ENCODE measurements at places on chromosomes 4 and X.

GRCh38 chr4:53461244-53461643, 83.8 kb downstream of the FIP1L1 start:
- no peak for DNase-seq

- DNase-seq: no peak
Observed at GRCh38 chrX:41667631-41668030, 21.1 kb upstream of the GPR34 start.

- no peak for DNase-seq
Observed at GRCh38 chr4:22233230-22233629, 282.6 kb downstream of the ADGRA3 start.

DNA sequence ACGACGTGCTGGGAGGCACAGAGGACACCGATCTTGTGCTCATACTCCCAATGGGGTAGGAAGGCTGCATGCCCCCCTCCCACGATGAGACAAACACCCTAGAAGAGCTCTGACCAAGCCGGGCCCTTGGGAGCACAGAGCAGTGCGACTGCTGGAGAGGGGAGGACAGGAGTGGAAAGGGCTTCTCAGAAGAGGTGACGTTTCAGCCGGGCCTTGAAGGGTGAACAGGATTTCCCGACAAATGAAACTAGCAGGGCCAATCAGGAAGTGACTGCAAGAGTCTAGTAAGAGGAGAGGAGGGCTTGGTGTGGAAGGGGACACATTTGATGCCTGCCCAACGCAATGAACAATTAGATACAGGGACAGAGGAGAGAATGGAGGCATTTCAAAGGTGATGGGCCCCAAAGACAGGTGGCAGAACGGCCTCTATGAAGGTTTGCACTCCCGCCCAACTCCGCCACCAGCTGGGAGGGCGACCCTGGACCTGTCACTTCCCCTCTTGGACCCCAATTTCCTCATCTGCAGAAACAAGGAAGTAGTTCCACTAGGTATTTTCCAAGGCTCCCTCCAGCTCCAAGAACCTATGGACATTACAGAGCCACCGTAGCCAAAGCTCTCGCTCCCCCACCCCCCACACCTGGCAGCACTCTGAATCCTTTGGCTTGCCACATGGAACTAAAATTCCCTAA, 3.9 kb downstream of the HCFC1 start:
- no peak for DNase-seq

GRCh38 chr4:66275411-66276038, 605.2 kb upstream of the EPHA5 start:
- DNase-seq: no peak

GRCh38 chr4:182521011-182521410, 277.8 kb downstream of the TENM3 start:
- DNase-seq: no peak

DNA sequence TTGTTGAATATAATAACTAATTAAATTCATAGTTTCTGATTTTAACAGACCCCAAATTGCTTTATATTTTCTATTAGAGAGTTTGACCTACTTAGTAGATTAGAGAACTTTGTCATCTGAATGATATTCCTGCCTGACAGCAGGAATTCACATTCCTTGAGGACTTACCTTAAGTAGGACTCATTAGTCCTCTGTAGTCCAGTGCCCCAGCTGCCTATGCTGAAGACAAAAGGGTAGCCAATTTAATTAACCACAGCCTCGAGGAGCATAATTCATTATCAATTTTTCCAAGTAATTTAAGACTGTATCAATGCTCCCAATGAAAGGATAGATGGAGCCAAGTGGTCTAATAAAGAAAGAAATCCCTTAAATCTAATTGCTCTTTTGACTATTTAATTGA, 1405.0 kb upstream of the IGFBP7 start:
- no peak for DNase-seq

DNA sequence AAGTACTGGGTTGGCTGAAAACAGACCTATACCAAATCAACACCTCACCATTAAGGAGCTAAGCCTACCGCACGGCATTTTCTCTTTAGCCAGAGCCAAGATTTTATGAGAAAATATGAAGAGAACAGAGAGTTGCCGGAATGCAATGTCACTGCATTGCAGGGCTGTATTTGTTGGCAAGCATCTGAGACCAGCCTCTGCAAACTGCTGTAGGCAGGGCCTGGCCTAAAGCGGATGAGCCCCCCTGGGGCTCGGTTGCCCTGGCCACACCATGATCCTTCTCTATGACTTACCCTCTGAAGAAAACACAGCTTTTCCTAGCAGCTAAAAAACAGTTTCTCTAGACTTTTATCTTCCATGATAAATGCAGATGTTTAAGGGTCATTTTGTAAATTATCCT, 120.5 kb upstream of the SORBS2 start:
- DNase-seq: no peak

DNA sequence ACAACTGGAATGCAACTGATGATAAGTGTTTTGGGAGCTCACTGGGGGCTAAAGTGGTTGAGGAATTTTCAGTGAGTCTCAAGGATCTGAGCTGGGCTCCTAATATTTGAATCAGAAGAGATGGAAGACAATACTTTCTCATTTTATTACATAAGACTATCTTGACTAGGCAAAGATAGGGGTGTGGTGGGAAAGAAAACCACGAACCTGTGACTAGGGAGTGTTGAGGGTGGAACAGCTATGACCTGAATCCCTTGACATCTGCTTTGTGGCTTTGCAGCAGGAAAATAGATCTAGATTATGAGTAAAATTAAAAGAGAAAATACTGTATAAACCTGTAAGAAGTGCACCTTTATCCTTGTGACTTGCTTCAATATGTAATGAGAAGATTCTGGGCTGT, 295.1 kb upstream of the TEX13A start:
- DNase-seq: no peak

DNA sequence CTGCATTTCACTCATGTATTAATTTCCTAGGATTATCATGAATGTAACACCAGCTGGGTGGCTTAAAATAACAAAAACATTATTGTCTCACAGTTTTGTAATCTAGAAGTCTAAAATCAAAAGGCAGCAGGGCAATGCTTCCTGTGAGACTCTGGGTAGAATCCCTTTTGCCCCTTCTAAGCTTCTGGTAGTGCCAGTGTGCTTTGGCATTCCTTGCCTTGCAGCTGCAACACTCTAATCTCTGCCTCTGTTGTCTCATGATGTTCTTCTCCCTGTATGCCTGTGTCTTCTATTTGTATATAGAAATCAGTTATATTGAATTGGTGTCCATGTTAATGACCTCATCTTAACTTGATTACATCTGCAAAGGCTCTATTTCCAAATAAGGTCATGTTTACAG, 1117.3 kb downstream of the PCDH18 start:
- DNase-seq: no peak

DNA sequence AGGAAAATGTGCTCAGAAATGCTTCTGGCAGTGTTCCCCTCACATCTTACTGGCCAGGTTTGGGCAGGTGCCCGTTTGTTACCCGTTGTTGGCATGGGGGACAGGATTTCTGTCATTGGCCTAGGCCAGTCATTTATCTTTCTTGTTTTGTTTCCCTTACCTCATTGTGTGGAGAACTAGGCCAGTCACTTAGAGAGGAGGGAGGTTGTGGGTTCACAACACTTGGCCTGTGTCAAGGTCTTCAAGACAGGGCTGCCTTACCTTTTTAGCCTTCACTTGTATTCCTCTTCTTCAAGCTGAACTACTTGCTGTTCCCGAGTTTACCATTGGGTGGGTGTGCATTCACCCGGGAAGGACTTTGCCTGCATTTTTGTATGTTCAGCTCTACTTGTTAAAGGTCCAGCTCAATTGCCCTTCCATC, 17.7 kb downstream of the SNX25 start:
- DNase-seq: no peak

DNA sequence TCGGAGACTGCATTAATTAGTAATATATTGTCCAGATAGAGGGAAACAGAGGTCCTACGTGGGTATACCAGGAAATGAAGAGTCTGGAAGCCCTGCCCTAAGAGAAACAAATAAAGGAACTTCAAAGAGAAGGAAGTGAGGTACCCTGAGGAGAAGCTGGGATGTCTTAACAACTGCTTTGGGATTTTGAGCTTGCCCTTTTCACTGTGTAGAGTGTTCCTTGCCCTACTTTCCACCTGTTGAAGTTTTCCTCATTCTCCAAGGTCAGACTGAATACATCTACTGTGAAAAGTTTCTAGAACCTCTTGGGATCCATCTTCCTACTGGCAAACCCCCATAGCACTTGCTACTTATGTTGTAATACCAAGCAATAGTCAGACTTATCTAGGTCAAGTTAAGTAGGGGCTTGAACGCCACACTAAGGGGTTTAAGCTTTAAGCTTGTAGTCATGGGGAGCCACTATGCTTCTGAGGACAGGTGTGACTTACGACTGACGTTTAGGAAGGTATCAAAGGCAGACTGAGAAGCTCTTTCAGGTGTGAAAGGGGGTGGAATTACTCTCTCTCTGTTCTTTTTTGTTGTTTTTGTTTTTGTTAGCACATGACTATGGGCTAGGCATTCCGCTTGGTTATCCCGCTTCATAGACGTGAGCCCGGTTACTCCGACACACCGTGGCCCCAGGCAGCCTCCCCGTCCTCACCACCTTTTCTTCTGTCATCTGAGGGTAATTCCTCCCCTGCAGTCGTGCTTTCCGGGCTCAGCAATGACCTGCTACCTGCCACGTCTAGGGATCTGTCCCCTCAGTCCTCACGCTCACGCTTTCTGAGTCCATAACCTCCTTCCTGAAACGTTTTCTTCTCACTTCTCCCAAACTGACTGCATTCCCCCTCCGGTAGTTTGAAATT, 959 bp upstream of the REST start:
- DNase-seq: no peak

- DNase-seq: no peak
Observed at GRCh38 chrX:72020788-72021187, 110.1 kb downstream of the NHSL2 start.

GRCh38 chr4:53055274-53055673, 193.2 kb downstream of the RASL11B start:
- no peak for DNase-seq

GRCh38 chr4:138458751-138459150, 216.6 kb upstream of the SLC7A11 start:
- DNase-seq: no peak

GRCh38 chr4:177265729-177266128, 43.9 kb upstream of the NEIL3 start:
- no peak for DNase-seq

DNA sequence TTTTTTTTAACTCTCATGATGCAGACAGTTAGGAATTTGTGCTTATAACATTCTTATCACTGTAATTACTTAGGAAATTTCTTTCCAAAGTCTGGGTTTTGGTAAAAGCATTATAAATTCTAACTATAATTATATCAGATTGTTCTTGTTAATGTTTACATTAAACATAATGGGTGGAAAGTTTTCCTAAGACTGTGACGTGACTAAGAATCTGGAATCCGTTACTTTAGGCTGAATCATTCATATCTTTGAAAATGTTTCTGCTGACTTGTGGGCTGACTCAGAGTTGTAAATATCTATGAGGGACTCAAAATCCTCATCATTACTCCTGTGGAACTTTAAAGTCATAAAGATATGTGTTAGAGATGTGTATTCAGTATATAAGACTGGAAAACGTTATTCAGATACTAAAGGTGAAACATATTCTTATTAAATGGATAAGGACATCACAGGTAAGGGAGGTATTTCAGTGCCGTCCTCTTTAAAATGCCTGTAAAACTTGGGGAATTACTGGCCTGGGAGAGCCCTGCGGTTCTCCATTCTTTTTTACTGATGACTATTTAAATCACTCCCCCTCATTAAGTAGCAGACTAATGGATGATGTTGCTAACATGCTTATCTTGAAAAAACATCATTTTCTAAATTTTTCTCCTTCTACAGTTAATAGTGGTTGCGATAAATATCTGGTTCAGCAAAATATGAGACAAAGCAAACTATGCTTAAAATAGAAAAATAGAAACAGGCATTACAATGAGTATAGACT, 159.0 kb downstream of the DCLK2 start:
- no peak for DNase-seq

GRCh38 chrX:40109288-40110008, 11.7 kb upstream of the BCOR start:
- no peak for DNase-seq

GRCh38 chr4:47849466-47849865, 11.6 kb upstream of the CORIN start:
- DNase-seq: no peak

- DNase-seq: no peak
Observed at GRCh38 chrX:149512225-149512885, 7.2 kb upstream of the IDS start.

DNA sequence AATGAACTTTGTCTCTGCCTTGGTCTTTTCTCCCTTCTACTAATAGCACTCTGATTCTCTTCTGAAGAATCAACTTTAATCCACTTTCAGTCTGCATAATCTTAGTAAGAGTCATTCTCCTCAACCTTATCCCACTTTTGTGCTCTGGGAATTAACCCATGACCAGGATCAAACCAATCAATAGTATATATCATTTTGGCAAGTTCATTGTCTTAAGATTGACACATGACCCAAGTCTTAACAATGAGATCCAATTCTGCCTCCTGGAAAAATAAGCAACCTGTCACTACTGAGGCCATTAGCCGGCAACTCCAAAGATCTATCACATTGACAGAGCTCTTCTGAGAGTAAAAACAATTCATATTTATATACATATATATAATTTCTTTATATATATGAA, 1358.4 kb upstream of the ADGRL3 start:
- no peak for DNase-seq

GRCh38 chrX:2450681-2451080, 50.1 kb downstream of the DHRSX start:
- no peak for DNase-seq

DNA sequence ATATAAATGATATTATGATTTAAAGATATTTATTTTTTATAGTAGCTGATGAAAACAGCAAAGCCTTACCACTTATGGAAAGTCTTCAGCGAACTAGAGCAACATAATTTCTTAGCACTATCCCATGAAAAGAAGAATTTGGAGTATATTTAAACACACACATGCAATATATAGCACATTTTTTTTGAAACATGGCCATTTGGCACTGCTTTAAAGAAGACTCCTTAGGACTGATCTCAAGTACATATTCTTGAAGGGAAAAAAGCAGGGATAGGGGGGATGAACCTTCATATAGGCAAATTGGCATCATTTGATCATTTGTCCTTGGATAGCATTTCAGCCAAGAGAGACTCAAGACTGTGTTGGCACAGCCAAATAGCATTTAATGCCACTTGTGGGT, 193.3 kb downstream of the ANKRD50 start:
- no peak for DNase-seq

- no peak for DNase-seq
Observed at GRCh38 chr4:13665701-13666660, 38.5 kb upstream of the BOD1L1 start.
